ENCODE measurements at places on chromosomes 7 and 10.

- no peak for DNase-seq
- no peaks in the 10 kb centered on the region for H3K36me3 ChIP-seq
- no peak overlapping the region for H3K27ac ChIP-seq
Observed at GRCh38 chr7:18425227-18425626, 70.3 kb upstream of the HDAC9 start.

DNA sequence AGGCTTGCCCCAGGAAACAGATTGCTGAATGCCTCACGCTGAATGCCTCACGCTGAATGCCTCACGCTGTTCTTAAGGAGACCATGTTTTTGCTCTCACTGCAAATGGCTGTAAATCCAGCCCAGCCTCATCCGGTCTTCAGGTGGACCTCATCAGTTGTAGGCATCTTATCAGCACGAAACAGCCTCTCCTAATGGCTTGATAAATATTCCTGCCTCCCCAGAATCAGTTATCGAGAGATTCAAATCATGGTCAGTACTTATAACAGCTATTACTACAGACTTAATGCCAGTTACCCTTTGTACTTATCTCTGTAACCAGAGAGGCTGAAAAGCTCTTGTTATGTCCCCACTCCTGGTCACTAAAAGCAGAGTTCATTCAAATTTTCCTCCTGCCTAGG, 290.6 kb downstream of the FZD1 start:
- no peak overlapping the region for H3K4me3 ChIP-seq
- no peaks in the 10 kb centered on the region for H3K27me3 ChIP-seq
- peaks cover 10% of the 10 kb centered on the region for H3K4me1 ChIP-seq
- no peak overlapping the region for H3K27ac ChIP-seq
- no peak for DNase-seq
- H3K36me3 ChIP-seq = no peaks in the 10 kb centered on the region

GRCh38 chr7:8146788-8147413, 115.1 kb downstream of the ICA1 start:
- peaks cover 23% of the 10 kb centered on the region for H3K4me1 ChIP-seq
- no peak overlapping the region for H3K4me3 ChIP-seq
- no peak for DNase-seq

DNA sequence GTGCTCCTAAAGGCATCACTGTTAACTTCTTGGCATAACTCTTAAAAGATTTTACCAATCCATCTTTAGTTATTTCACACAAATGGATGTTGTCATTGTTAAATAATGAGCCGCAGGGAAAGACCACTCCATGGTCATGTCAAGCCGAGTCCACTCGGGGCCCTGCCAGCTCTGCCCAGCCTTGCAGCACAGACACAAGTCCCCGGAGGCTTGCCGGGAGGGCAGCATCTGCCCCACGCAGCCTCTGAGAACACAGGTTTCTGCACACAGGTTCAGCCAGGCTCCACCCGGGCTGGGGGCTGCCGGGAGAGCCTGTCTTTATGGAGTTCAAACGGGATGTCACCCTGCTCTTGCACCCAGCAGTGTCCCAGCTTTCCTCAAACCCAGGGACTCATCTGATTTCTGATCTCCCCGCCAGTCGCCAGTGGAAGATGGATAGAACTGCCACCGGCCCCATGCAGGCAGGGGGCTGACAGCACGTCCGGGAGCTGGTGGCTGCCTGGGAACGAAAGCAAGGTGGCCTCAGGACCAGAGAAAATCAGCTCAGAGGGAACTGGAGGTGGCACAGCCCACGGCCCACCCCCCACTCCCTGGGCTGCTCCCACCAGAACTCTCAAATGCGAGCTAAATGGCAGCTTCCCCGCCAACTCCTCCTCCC, 156.2 kb downstream of the TCERG1L start:
- no peaks in the 10 kb centered on the region for H3K36me3 ChIP-seq
- no peak overlapping the region for H3K4me3 ChIP-seq
- peaks cover 5% of the 10 kb centered on the region for H3K27me3 ChIP-seq
- H3K27ac ChIP-seq = no peak overlapping the region
- H3K4me1 ChIP-seq = no peaks in the 10 kb centered on the region

DNA sequence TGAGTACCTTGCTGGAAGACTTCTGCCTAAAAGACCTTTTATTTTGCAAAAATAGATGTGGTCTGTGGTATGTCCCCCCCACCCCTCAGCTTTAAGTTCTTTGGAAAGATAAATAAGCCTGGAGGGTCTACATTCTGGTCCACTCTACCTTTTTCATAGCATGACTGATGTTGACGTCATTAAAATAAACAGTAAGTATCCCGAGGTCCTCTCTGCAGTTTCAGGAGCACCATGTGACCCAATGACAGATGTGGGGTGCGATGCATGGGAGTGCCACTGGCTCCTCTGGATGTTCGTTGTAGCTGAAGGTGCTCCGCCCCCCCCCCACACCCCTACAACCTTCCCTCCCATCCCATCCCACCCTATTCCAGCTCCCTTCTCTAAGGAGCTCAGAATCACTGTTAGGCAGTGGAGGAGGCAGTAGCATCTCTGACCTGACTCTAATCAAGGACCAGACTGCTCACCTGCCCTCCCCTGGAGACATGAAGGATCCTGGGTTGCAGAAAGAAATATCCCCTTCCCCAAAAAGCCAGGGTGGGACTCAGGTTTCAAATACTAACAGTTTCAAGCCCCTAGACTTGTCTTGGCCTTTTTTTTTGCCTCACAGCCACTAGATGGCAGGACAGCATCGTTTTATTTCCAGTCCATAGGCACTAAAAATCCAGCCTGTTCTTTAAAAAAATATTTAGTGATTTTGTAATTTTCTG, 25.1 kb downstream of the CASP7 start:
- H3K27me3 ChIP-seq = no peaks in the 10 kb centered on the region
- H3K27ac ChIP-seq = no peak overlapping the region
- peaks cover 32% of the 10 kb centered on the region for H3K4me1 ChIP-seq
- DNase-seq = no peak

Data from activated T-helper 2 cell treated with anti-CD3 and anti-CD28 coated beads, Interferon-gamma antibody, Interleukin-2, Interleukin-4, amounts not matched to agents 10 μg/mL and 5 μg/mL and 100 μg/mL, durations not matched to agents 14 hours and 24 hours and 36 hours (primary cell).